Amygdala (tissue), 56 donors: ENCODE measurements at places on chromosomes 7 and 10.

GRCh38 chr7:14846405-14846804 lies 56.1 kb downstream of the DGKB start:
- no peak for DNase-seq

DNA sequence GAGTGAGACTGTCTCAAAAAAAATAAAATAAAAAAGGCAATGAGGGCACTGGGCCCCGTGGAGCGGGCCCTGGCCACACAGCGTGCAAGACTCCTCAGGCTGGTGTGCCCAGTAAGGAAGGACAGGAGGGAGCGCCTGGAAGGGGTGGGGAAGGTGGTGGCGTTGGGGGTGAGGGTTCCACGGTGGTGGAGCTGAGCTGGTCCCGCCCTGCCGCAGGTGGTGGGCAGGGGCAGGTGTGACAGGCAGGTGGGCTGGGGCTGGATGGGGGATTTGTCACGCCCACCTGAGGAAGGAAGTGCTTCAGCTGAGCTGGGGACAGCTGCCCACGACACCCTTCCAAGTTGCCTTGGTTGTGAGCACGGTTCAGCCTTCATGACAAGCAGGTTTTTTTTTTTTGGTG lies 760 bp upstream of the PRAP1 start:
- DNase-seq = no peak

DNA sequence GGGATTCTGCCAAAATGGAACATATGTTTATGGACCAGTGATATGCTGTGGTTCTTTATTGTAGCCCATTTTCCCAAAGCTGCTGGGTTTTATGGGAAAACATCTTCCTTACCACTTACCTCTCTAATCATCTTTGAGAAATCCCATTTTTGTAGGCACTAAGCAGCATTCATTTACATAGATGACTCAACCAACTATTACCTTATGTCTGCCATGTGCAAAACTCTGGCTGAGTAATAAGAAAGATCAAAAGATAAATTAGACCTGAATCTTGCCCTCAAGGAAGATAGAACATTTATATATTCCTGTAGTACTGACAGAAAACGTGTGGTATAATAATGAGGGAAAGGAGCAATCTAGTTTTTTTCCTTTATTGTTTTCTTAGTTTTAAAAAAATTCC lies 24.3 kb downstream of the CBLL1 start:
- DNase-seq = no peak

DNA sequence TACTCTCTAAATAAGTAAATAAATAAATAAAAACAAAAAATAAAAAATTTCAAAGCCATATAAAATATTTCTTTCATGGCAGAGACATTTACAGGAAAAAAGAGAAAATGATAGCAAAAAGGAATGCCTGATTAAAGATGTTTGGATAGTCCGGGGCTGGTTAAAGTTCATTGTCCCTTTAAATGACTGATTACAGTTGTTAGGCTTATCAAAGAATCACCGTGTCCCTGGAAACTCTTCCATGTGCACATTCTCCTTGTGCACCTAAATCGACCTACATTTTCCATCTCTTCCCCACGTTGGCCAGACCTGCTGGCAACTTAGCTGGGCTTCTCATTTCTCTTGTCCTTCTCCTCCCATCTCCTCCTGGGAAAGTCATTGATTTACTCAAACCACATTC lies 69.1 kb downstream of the ABCB5 start:
- no peak for DNase-seq

- DNase-seq = no peak
Measured at GRCh38 chr10:61618388-61618961, 44.3 kb upstream of the CABCOCO1 start.

DNA sequence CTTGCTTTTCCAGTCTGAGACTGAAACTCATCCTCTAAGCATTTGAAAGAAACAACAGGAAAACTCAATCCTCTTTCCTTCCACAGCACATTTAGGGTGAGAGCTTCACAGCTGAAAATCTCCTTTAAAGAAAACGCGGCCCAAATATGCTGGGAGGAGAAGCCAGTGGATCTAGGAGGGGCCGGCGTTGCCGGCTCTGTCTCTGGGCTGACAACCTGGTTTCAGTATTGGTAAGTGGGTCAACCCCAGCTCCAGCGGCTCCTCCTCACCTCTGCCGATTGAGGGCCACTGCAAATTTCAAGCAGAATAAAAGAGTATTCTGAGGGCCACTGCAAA lies 75.3 kb upstream of the CPXM2 start:
- DNase-seq = no peak

GRCh38 chr7:141693082-141693481 lies 8.9 kb downstream of the DENND11 start:
- no peak for DNase-seq
